ENCODE measurements at places on chromosomes 12 and 14.
A peak's percentile ranks its signal among the peaks of the same experiment; 100 is the strongest.

GRCh38 chr12:46223047-46223446 is 45.8 kb downstream of the SLC38A1 start:
- DNase-seq: no peak

- no peak for DNase-seq
Observed at GRCh38 chr14:89317051-89317691, 99.9 kb downstream of the FOXN3 start.

DNA sequence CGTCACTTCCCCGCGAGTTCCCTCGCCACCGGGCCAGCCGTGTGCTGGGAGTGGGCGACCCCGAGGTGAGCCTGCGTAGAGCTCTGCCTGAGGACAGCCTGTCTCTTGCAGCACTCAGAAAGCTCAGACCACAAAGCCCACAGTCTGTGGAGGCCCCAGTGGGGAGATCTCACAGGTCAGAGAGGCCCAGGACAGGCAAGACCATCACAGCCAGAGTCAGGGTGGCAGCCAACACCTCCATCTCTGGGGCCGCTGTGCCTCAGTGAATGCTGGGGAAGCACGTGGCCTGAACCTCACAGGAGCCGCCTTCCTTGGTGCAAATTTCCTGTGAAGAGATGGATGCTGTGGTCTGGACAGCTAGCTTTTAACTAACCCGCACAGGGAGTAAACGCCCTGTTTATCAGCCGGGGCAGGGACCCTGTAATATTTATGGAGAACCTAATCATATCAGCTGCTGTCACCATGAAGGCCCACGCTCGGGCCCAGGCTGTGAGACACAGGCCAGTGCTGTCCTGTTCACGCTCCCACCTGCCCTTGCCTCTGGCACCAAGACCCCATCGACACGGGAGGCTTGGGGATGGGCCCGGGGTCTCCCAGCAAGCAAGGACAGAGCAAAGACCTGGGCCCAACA is 56.9 kb downstream of the CDC42BPB start:
- DNase-seq: no peak

GRCh38 chr12:127832172-127832571 is 434.8 kb upstream of the TMEM132C start:
- DNase-seq: no peak

GRCh38 chr12:115870021-115870420 is 407.5 kb downstream of the MED13L start:
- no peak for DNase-seq

- DNase-seq: no peak
Observed at GRCh38 chr12:129002427-129002826, 149.1 kb downstream of the GLT1D1 start.

DNA sequence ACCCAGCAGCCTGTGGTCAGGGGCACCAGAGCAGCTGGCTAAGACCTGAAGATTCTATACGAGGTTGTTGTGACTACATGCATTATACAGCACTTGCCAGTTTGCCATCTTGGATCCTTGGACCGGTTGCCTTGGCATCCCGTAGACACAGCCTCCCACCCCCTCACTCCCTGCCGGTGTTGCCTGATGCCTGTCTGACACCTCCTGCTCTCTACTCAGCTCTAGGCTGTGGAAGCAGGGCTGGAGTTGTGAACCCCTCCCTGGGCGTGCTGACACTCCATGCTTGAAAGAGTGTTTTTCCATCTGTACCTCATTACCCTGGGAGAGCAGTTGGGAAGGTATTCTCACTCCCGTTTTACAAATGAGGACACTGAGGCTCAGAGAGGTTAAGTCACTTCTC is 2.5 kb downstream of the CHGA start:
- DNase-seq: no peak

- DNase-seq: no peak
Observed at GRCh38 chr12:74415633-74416032, 122.0 kb upstream of the ATXN7L3B start.

GRCh38 chr12:75087654-75088053 is 122.0 kb downstream of the KCNC2 start:
- DNase-seq: no peak

DNA sequence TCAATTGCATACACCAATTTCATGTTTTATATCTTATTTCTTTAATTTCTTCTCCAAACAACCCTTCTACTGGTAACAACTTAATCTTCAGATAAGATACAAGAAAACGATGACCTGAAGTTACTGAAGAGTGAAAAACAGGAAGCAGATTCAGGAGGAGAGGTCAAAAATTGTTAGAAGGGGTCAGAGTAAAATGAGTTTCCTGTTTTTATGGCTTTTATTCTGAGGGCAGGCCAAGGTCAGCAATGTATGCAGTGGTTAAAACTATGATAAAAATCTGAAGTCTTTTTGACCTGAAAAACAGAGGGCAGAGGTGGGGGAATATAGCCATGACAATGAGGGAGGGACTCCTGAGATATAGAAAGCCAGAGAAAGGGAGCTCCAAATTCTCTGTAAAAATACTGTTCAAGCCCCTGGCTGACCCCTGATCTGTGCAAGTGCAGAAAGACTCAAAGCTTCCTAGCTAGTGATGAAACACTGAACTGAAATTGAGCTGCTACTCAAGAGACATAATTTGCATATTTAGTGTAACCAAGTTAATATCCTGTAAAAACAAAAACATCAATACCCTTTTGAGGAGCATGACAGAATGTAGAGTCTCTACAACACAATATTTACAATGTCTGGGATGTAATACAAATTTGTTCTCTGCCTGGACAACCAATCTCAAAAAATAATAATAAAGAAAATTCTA is 514.3 kb upstream of the SEL1L start:
- no peak for DNase-seq

GRCh38 chr14:34227834-34228649 is 234.0 kb downstream of the SPTSSA start:
- peak; percentile 42 for DNase-seq

GRCh38 chr14:21120686-21121085 is 19.8 kb downstream of the TMEM253 start:
- no peak for DNase-seq

DNA sequence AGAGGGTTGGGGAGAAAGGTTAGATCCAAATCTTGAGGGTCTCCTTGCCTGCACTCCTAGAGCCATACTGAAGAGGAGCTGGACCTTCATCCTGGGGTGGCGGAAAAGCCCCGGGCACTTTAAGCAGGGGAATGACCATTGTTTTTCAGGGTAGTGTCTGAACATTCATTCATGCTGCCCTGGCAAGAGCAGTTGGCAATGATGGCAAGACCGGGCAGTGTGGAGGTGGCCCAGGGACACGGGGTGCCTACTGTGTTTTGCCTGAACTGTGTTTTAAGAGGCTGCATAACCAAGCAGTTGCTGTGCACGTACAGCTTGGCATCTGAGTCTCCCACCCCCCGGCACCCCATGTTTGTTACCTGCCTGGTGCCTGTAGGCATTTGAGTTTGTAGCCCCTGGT is 14.7 kb downstream of the TPCN1 start:
- no peak for DNase-seq

DNA sequence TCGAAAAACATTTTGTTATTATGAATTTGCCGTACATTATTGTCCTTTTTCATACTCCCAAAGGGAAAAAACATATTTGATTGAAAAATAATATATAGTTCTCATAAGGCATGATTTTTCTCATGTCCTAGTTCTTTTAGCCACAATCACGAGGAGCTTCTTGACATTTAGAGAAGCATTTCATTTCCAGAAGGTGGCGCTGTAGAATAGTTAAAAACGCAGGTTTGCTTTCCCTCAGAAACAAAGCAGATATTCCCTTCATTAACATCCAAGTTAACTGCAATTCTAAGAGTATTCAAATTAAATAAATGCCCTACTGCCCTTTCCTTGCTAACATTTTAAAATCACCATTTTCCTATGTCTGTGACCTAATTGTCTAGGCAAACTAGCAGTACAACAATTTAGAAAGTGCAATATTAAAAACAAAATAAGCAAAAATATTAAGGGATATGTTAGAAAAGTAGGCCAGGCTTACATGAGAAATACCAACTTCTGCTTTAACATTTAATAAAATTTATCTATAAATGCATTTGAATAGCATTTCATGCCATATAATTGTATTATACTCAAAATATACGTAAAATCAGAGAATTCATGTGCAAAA is 10.9 kb upstream of the PIK3C2G start:
- DNase-seq: no peak
